ENCODE measurements at places on chromosomes 13 and 19.

DNA sequence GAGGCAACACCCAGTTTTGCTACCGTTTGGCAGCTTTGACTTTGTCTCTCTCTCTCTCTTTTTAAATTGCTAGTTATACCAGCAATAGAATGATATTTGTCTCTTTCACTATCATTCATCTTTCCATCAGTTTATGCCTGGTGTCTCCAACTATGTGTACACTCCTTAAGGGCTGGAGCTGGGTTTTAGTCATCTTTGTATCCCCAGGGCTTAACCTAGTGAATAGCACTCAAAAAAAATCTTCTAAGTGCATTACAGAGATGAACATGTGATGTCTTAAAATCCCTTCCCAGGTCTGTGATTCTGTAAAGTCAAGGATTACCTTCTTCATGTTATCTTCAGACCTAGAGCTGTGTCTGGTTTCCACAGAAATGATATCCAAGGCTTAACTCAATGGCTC lies 7.8 kb upstream of the UBL3 start:
- DNase-seq: no peak

DNA sequence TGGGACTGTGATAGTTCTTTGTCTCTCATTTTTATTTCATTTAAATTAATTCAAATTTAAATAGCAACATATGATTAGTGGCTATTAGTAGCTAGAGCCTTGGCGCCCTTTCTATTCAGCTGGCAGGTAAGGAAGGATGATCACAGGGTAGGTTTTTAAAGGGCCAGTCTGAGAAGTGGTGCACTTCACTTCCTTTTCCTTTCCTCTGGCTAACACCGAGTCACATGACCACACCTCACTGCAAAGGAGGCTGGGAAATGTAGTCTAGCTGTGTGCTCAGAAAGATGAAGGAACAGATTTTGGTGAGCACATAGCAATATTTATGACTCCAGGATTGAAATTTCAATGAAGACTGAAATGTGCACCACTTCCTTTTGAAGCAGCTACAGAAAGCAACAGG lies 128.7 kb downstream of the TSHZ3 start:
- no peak for DNase-seq

DNA sequence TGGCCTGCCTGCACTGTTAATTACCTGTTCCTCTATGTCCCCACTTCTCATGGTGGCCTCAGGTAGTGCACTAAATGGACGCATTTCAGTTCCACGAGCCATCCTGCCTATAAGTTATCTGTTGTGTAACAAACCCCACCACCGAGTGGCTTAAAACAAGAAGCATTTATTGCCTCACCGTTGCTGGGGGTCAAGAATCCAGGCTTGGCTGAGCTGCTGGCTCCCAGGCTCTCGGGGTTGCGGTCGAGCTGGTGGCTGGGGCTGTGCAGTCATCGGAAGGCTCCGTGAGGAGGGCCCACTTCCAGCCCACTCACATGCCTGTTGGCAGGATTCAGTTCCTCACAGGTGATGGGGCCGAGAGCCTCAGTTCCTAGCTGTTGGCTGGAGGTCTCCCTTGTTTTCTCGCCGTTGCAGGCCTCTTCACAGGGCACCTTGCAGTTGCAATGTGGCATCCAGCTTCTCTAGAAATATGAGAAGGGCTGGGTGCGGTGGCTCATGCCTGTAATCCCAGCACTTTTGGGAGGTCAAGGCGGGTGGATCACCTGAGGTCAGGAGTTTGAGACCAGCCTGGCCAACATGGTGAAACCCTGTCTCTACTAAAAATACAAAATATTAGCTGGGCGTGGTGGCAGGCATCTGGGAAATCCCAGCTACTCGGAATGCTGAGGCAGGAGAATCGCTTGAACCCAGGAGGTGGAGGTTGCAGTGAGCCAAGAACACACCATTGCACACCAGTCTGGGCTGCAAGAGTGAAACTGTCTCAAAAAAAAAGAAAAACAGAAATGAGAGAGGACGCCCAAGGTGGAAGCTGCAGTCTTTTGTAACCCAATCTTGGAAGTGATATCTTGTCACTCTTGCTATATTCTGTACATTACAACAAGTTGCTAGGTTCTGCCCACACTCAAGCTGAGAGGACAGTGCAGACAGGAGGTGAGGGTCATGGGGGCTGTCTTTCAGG lies 6.5 kb upstream of the PTOV1 start:
- no peak for DNase-seq

GRCh38 chr13:110199046-110199831 lies 107.7 kb downstream of the COL4A1 start:
- DNase-seq: no peak

- DNase-seq: no peak
These were observed 31.0 kb upstream of the COX7A1 start for GRCh38 chr19:36183245-36183628.

DNA sequence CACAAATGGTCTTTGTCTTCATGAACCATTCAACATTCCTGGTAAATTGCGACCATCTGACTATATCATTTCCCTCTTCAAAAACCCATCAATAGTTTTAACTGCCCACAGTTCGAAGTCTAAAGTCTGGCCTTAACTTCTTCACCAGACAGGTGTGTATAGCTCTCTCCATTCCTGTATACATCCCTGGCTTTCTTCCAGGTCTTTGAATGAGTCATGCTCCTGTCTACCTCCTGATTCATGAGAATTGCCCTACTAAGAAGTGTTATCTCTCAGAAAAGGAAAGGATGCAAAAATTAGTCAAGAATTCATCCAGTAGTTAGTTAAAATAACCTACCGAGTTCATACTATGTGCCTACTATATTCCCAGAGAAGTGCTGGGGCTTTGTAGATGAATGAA lies 225.0 kb downstream of the TBC1D4 start:
- no peak for DNase-seq

DNA sequence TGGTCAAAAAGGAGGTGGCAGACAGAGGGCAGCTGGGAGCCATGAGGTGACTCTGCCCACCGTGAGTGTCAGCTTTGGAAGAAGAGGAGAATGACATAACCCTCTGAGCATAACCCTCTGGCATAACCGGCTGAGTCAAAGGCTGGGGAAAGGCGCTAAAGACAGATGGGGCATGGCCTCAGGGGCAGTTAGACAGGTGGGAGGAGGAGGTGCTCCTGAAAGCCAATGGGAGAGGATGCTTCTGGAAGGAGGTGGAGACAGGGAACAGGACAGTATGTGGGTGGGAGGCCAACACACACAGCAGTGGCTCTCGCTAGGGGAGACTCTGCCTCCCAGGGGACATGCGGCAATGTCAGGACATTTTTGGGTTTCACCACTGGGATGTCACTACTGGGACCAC lies 17.1 kb downstream of the ELAVL1 start:
- no peak for DNase-seq

DNA sequence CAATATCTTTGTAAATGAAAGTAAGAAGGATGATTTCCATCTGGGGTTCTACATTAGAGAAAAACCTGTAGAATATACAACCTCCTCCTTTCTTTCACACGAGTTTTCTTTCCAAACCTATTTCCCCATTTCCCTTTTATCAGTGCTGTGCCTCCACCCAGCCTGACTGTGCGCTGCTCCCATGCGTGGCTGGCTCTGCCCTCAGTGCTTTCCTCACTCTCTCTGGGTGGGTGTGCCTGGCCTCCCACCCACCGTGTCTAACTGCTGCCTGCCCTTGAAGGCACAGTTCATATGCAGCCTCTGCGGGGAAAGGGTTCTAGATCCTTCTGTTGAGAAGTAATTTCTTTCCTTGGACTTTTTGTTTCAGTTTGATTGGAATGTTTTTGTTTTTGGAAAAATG lies 70.7 kb downstream of the PCCA start:
- DNase-seq: no peak

DNA sequence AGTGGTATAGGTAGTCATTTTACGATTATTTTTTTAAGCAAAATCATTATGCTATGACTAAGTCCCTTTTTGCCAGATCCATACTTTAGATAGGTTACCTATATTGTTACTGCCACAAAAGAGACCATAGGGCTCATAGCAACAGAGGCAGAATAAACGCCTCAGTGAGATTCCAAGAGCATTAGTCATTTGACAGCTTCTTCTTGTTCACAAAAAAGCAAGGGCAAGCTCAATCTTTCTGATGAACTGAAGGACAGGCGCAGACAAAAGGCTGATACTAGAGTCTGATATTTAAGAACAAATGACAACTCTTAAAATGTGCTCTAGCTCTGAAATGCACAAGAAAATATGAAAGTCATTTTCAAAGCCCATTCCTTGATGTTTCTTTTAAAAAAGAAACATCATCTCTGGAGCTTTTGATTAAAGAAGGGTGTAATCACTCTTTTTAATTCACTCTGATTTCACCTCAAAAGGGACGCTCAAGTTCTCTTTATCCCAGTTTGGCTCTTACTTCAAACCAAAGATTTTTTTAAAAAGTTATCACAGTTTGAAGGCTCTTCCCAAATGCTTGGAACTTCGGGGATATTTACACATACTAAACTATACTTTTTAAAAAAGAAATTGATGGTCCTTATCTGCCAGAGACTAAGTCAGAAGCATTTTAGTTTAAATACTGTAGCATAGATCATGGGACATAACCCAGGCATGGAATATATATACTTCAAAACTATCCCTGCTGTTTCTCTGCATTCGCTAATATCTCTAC lies 187.2 kb downstream of the EFNB2 start:
- no peak for DNase-seq

DNA sequence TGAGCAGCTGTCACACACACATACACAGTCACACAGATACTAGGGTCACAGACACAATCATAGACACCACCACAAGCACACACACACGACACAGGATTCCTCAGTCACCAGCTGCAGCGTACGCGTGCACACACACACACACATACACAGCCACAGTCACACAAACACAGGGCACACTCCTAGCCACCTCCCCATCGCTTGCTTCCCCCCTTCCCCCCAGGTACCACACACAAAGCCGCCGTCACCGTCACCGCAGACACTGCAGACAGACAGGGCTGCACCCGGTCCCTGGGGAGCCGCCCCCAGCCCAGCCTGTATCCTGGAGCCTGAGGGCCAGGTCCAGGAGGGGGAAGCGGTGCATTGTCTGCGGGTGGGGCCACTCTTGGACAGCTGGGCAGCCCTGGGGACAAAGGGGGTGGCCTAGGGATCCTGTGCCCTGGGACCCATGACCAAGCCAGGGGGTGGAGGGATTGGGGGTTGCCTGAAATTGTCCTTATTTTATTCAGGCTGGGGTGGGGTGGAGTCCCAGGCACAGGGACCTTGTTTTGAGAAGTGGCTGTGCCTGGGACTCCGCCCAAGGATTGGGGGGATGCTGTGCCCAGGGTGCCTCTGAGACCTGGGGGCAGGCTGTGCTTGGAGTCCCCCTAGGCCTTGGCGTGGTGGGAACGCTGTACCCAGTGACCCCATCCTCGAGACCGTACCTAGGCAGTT lies 957 bp downstream of the NUMBL start:
- DNase-seq: no peak

DNA sequence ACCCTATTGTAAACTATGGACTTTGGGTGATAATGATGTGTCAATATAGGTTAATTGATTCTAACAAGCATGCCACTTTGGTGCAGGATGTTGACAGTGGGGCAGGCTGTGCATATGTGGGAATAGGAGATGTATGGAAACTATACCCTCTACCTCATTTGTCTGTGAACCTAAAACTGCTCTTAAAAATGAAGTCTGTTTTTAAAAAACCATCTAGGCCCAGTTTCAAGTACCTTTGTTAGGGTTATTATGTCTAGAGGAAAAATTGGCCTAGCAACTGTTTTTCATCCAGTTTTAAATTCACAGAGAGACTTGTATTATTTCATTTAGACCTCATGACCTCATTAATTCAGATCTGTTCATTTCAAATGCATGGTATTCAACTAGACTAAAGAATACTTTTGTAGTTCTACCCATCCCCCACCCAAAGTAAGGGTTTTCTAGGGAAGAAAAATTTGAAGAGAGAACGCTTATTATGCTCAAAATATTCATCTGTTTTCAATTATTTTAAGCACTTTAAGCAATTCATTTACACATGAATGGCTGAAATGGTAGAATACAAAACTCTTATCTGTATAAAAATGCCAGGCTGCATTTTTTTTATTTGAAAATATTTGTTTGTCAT lies 1781.9 kb upstream of the MIR17HG start:
- DNase-seq: no peak

DNA sequence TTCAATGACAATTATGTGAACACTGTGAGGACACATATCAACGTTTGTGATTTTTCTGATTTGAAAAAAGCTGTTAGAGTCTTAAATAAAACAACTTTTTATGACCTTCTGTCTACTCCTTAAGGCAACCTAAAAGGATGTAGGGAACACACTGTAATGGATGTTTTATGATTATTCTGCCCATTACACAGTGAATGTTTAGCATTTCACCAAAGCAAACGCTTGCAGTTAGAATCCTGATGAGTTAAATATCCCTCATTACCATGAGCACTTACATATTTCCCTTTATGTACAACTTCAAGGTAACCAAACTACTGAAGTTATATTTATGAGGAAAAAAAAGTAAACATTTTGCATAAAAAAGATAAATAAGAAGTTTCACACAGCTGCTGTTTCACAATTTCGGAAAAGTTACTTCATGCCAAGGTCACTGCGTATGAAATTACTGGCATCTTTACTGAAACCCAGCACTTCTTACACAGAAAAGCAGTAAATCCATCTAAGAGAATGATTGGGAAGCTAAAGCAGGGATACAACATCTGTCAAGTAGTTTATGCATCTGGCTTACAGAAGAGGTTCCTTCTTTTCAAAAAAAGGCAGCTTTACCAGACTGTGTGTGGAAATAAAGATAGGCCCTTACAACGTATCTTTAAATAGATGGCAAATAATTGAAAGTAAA lies 733.7 kb upstream of the ATXN8OS start:
- DNase-seq: no peak

DNA sequence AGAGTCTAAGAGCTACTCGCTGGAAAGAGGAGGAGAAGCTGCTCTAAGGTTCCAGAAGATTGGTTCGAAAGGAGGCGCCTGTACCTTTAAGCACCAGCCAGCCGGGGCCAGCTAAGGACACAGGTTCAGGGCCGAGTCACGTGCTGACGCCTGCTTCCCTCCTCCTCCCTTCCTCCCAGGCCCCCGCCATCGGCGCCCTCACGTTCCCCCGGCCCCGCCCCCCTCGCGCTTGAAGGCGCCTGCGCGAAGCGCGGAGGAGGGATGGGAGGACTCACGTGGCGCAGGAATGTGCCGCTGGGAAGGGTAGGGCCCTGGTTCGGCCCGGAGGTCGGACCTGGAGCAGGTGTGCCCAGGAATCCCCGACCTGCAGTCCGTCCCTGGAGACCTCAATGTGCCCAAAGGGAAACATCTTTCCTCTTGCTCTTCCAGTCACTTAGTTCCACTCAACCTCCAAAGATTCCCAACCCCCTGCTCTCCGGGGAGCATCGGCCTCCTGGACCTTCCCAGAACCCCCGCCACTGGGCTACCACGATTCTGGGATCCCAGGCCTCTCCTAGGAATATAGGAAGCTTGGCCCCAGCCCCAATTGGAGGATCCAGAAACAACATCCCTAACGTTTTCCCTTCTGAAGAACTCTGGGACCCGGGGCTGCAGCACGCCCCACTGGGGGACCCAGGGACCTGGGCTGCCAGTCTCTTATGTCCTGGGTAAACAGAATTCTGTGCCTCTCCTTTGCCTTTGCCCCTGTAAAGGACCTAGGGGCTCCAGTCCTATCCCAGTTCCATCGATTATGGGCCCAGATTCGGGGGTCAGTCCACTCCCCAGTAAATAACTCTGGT lies 2.5 kb downstream of the DBP start:
- peak; percentile 94 for DNase-seq

- DNase-seq: no peak
These were observed 165.5 kb downstream of the TBC1D4 start for GRCh38 chr13:75316427-75316826.

GRCh38 chr13:42865768-42866102 lies 84.4 kb downstream of the FAM216B start:
- DNase-seq: no peak

Data from stimulated activated CD4-positive, alpha-beta T cell treated with anti-CD3 and anti-CD28 coated beads, Interleukin-1b, Interleukin-23, amount 100 ng/mL, for 24 hours (primary cell).